Mammary microvascular endothelial cell (primary cell): ENCODE measurements at places on chromosomes 3 and 15. TPM values are rescaled to one million over a fixed set of nuclear protein-coding genes. Genes with fewer than 3 reads are reported as not detected.

Gene CHD2
- total RNA-seq = 28.8 and 30.0 TPM in 2 replicates

Gene VIPR1
- not detected in 2 replicates for total RNA-seq

Gene ACP3
- total RNA-seq = not detected in 2 replicates

Gene PIF1
- total RNA-seq = 15.1 and 16.0 TPM in 2 replicates

Gene ALPK3
- 22.2 and 30.7 TPM in 2 replicates for total RNA-seq

Gene TGM5
- total RNA-seq = not detected in 2 replicates

Gene CTXN2
- not detected in 2 replicates for total RNA-seq

Gene SGO1
- 11.8 and 11.9 TPM in 2 replicates for total RNA-seq

Gene DHX36
- total RNA-seq = 23.1 and 29.1 TPM in 2 replicates

Gene DGKG
- total RNA-seq = 2.4 and 2.9 TPM in 2 replicates

Gene AADAC
- total RNA-seq = 0.39 and 0.87 TPM in 2 replicates

Gene TRH
- not detected in 2 replicates for total RNA-seq

Gene ULK3
- 33.4 and 36.1 TPM in 2 replicates for total RNA-seq

Gene SAMD7
- not detected in 2 replicates for total RNA-seq

Gene PRICKLE2
- total RNA-seq = 0.84 and 1.9 TPM in 2 replicates

Gene TTC14
- 12.8 and 16.7 TPM in 2 replicates for total RNA-seq

Gene USP50
- not detected in 2 replicates for total RNA-seq

Gene GOLGA6C
- total RNA-seq = not detected in 2 replicates

Gene RBP2
- total RNA-seq = not detected in 2 replicates

Gene SLC22A14
- not detected in 2 replicates for total RNA-seq

Gene EIF2B5
- 35.0 and 38.8 TPM in 2 replicates for total RNA-seq

Gene LOXL1
- total RNA-seq = 1.4 and 2.5 TPM in 2 replicates

Gene FAH
- total RNA-seq = 17.1 and 19.4 TPM in 2 replicates

Gene SATB1
- total RNA-seq = 1.6 and 3.1 TPM in 2 replicates

Gene CAMP
- not detected in 2 replicates for total RNA-seq

Gene SMCO1
- not detected in 2 replicates for total RNA-seq

Gene EFHB
- 0.25 TPM in 1 of 2 replicates, not detected in the other for total RNA-seq

Gene LRRC15
- total RNA-seq = 0.20 and 0.25 TPM in 2 replicates

Gene ALDH1A2
- 2.3 and 9.2 TPM in 2 replicates for total RNA-seq

Gene ANKUB1
- not detected in 2 replicates for total RNA-seq

Gene GOLGA8T
- not detected in 2 replicates for total RNA-seq

Gene CNTN3
- total RNA-seq = not detected in 2 replicates

Gene CAPN3
- total RNA-seq = 0.54 and 0.67 TPM in 2 replicates

Gene GUCA1C
- not detected in 2 replicates for total RNA-seq

Gene PLA2G4F
- total RNA-seq = not detected in 2 replicates

Gene STX19
- not detected in 2 replicates for total RNA-seq

Gene USP19
- total RNA-seq = 29.2 and 31.3 TPM in 2 replicates

Gene SENP5
- total RNA-seq = 20.1 and 21.1 TPM in 2 replicates

Gene NRROS
- 8.3 and 10.2 TPM in 2 replicates for total RNA-seq

Gene VGLL3
- total RNA-seq = 2.5 and 2.7 TPM in 2 replicates

Gene CCR1
- not detected in 2 replicates for total RNA-seq

Gene RBPMS2
- total RNA-seq = 0.05 and 0.07 TPM in 2 replicates

Gene IL17RE
- 0.07 and 0.34 TPM in 2 replicates for total RNA-seq

Gene FSIP1
- total RNA-seq = 0.30 and 0.47 TPM in 2 replicates
